ENCODE measurements at places on chromosomes 1 and 21.

- no peak for DNase-seq
Measured at GRCh38 chr1:12229386-12229834, 420 bp upstream of the VPS13D start.

GRCh38 chr1:84795213-84795612 is 97.8 kb downstream of the LPAR3 start:
- DNase-seq: no peak

DNA sequence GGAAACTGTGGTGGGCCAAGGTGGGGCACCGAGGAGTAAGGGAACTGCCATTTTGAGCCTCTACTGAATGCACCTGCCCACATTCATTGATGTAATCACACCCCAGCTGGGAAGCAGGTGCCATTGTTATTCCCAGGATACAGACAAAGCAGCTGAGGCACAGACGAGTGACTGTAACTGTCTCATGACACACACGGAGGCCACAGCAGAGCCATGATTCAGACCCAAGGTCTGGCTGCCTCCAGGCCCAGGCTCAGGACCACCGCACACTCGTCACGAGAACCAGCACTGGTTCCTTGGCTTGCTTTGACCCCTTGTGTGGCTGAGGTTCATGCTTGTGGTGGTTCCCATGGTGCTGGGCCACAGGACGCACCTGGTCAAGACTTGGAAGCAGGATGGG is 45.6 kb upstream of the CLIC4 start:
- no peak for DNase-seq

DNA sequence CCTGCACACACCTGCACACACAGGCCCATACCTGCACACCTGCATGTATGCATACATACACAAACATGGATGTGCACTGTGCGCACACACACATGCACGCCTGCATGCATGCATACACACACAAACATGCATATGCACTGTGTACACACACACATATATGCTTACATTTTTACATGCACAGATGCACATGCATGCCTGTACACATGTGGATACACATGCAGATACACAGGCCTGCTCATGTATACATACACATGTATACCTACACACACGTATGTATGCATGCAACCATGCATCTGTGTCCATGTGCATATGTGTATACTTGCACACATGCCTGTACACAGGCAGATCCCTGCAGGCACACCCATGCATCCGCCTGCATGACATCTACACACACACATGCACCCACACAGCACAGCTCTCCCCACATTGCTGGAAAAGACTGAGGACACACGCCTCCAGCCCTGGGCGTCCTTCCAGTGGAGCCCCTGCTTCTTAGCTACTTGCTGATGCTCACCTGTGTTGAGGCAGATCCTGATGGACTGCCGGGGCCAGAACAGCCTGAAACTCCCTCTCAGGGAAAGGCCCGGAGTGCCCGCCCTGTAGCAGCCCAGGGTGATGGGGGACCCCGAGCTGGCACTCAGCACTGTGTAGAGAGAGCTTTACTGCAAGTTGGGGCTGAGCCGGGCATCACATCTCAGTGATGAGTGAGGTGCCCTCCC is 28.6 kb downstream of the KRTAP10-1 start:
- DNase-seq: no peak

GRCh38 chr1:179337942-179338560 is 27.7 kb upstream of the AXDND1 start:
- no peak for DNase-seq

GRCh38 chr1:56719171-56719570 is 74.1 kb downstream of the PRKAA2 start:
- DNase-seq: no peak

DNA sequence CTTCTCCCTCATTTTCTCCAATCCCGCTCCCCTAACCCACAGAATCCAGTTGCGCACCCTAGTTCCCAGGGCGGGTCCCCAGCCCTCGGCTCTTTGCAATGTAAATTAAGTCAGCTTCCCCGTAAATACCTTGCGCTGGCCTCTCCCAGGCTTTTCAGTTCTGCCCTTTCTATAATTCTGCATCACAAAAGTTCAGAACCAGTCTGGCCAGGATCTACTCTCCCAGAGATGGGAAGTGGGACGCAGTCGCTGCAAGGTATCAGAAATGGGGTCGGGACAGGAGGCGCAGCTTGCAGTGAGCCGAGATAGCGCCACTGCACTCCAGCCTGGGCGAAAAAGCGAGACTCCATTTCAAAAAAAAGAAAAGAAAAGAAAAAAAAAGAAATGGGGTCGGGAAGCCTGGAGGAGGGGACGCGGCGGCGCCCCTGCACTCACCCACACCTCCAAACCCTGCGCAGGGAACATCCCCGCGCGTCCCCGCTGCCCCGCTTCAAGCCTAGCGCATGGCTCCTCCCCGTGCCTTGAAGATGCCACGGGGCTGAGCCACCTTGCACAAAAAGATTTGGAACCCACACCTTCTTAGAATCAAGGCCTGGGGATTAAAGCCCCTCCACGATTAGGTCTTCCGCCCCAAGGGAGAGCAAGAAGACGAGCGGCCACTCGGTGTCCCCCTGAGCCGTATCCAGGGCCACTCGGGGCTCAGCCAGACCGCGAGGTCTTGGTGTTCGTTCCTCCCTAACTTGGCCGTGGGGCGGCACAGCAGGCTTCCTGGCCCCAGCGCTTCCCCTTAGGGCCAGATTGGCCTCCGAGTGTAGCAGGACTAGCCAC is 27.2 kb upstream of the ITLN2 start:
- DNase-seq: no peak

DNA sequence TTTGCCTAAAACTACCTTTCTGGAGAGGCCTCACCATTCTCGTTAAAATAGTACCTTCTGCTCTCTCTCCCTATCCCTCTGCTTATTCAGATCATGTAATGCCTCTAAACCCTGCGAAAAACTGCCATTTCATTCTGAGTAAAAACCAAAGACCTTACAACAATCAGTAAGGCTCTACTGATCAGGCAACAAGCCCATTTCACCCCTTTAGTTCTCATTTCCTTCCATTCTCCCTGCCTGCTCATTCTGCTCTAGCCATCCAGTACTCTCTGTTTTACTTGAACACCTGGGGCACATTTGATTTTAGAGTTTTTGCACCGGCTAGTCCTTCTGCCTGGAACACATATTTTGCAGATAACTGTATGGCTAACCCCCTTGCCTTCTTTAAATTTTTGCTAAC is 187.8 kb downstream of the COQ8A start:
- DNase-seq: no peak

GRCh38 chr1:110310300-110310699 is 28.9 kb upstream of the RBM15 start:
- DNase-seq: no peak

DNA sequence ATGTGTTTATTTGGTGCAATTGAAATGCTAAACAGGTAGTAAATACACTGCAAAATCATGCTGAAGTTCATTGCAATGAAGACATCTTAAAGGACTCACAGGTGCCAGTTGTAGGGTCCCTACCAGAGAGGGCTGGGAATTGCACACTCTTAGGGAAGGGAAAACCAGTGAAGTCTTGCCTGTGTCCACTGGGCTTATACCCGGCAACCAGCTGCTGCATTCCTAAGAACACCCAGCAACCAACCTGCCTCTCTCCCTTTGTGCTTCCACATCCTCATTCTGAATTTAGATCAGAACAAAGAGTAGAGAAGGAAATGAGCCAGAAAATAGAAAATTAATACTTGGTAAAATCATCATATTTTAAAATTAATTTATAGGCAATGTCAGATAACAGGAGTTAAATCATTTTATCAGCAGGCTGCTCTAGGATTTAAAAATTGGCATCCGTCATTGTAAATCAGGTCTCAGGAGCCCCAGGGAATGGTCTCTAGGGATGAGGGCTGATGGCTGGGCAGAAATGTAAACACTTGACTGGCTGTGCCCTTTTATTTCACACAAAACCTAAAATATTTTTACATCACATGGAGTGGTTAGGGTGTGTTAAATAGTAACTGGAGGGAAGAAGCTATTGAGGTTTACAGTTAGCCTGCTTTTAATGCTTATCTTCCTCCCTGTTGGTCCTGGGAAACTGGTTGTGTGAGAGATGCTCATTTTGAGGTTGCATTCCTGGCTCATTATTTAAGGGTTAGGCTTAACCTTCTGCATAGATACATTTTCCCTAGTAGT is 31.3 kb downstream of the PTGFRN start:
- no peak for DNase-seq

GRCh38 chr1:201749059-201749690 is 79.8 kb upstream of the IPO9 start:
- no peak for DNase-seq

GRCh38 chr1:224217655-224218623 is 34.9 kb downstream of the DEGS1 start:
- no peak for DNase-seq

- no peak for DNase-seq
Measured at GRCh38 chr1:246690100-246690499, 34.1 kb upstream of the SCCPDH start.

DNA sequence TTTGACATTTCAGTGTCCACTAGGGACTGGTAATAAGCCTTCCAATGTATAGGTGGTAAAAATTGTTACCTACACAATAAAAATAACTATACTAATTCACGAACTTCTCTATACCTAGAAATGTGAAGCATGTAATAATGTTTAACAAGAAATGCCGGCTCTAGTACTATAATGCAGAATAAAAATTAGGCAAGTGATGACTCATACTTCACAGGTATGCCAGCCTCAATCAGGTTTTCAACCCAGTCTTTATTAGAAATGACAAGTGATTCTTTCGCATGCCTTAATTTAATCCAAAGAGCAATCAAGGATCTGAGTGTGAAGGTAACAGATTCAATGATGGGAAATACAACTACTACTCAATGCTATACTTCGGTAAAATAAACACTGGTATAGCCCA is 134.9 kb downstream of the RERE start:
- no peak for DNase-seq

- DNase-seq: no peak
Measured at GRCh38 chr1:203143641-203144040, 16.1 kb downstream of the ADORA1 start.

DNA sequence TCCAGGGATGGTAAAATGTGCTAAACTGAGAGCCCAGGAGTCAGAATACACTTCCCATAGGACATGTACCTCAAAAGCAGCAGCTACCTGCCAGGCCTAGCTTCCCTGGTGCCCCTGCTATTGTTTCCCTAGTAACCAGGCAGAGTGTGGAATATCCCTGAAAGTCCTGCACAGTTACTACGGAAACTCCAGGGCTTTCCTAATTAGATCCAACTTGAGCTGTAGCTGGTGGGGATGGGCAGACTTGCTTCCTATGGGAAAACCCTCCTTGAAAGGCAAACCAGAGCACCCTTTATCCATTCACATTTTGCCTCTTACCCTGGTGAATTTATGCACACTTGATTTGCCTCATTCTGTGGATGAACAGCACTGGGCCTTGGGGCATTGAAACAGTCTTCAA is 559.9 kb upstream of the PBX1 start:
- no peak for DNase-seq

DNA sequence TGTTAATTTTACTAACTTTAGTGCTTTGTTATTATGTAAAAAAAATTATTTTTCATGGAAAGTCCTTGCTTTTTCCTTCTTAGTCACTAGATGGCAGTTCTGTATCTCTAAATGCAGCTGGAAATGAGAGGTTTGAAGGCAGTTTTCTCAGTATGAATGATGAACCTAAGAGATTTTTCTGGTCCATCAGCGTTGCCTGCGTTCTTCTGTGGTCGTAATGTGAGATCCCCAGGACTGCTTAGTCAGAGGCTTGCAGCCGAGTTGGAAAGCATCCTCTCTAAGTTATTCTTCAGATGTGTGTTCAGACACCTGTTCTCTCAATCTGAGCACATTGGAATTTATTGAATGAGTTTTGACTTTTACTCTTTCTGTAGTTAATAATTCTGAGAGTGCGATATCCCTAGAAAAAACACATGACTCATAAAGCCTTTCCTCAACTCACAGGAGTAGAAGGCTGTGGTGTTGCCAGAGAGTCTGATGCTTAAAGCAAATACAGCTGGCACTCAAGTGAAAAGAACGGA is 99.3 kb downstream of the FMN2 start:
- peak; percentile 95 for DNase-seq

- DNase-seq: peak; percentile 93
Measured at GRCh38 chr1:206589206-206589605, 23.1 kb downstream of the EIF2D start.

DNA sequence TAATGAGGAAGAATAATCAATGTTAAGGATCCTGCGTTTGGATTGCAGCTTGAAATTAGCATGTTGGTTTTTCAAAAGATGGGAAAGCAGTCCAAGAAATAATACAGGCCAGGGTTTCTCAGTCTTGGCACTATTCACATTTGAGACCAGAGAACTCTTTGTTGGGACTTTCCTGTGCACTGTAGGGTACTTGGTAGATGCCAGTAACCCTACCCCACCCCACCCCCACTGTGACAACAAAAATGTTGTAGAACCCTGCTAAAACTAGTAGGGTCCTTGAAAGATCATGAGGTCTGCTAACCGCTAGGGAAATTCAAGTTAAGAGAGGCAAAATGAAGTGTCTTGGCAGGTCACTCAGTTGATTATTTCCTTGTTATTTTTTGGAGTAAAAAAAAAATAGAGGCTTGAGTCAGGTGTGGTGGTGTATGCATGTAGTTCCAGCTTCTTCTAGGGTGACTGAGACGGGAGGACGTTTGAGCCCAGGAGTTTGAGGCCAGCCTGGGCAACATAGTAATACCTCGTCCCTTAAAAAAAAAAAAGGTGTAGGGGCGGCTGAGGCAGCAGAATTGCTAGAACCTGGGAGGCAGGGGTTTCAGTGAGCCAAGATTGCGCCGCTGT is 53.3 kb downstream of the SPEN start:
- no peak for DNase-seq

DNA sequence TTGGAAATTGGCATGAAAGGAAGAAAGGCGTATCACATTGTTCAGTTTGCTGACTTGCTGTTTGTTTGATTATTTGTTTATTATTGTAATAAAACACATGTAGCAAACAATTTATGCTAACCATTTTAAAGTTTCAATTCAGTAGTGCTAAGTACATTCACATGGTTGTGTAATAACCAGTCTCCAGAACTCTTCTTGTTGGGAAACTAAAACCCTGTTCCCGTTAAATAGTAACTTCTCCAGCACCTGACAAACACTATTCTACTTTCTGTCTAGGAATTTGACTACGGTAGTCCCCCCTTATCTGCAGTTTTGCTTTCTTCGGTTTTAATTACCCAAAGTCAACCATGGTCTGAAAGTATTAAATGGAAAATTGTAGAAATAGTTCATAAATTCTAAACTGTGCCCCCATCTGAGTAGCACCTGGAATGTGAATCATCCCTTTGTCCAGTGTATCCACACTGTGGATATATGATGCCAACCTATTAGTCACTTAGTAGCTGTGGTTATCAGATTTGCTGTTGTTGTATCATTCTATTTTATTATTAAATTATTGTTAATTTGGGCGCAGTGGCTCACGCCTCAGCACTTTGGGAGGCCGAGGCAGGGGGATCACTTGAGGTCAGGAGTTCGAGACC is 5.5 kb downstream of the MORC3 start:
- no peak for DNase-seq

GRCh38 chr1:92623187-92623778 is 136.6 kb upstream of the GFI1 start:
- DNase-seq: no peak

DNA sequence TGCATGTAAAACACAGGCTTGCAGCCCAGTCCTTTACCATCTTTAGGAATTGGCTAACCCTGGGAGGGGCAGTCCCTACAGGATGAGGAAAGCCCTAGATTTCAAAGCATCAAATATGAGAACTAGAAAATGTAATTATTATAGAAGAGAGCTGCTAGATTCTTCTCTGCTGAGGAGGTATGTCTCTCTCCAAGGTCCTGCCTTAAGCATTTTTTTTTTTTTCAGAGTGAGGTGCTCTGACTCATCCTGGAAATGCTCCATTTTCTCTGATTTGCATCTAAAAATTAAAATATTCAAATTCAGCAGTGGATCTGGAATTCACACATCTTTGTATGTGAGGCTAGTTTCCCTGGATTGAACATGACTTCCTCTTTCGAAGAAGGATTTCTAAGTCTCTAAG is 149.8 kb downstream of the ZNF648 start:
- DNase-seq: no peak
